H7 (cell line): ENCODE measurements at places on chromosomes 5 and 9. TPM values are rescaled to one million over a fixed set of nuclear protein-coding genes. Genes with fewer than 3 reads are reported as not detected.

TGFBR1 gene
- 16.9 and 23.4 TPM in 2 replicates for total RNA-seq

KDM4C gene
- 20.9 and 29.0 TPM in 2 replicates for total RNA-seq

OBP2B gene
- not detected in 2 replicates for total RNA-seq

DNA sequence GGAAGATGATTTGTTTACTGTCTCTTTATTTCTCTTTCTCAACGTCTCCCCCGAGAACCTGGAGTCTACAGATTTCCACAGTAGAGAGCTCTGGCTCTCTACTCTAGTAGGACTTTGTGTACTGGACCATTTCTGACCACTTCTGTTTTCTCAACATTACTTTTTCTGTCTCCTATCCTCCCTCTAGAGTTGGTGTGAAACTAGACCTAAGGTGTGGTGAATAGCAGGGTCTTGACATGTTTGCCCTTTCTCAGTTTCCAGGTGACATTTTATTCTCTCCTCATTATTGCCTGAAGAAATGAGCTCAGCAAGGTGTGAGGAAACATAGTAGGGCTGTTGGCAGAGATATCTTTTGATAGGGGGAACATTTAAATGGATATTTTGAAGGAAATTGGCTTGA, 62.1 kb upstream of the IL6ST start:
- no peak for DNase-seq

- DNase-seq, result no peak
Observed at GRCh38 chr9:82132024-82132423, 143.5 kb downstream of the SPATA31D1 start.

DNA sequence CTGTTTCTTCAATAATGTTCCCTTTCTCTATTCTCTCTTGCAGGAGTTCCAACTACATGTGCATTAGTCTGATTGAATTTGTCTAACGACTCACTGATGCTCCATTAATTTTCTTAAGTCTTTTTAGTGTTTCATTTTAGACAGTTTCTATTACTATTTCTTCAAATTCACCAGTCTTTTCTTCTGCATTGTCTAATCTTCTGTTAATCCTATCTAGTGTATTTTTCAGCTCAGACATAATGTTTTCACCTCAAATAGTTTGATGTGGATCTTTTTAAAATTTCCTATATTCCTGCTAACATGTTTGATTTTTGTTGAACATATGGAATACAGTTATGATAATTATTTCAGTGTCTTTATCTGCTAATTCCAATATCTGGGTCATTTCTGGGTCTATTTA, 21.7 kb upstream of the BICD2 start:
- no peak for DNase-seq

- DNase-seq, result peak; percentile 90
Observed at GRCh38 chr5:179819296-179820126, 1.2 kb upstream of the SQSTM1 start.
